ENCODE measurements at places on chromosomes 7 and 10.

DNA sequence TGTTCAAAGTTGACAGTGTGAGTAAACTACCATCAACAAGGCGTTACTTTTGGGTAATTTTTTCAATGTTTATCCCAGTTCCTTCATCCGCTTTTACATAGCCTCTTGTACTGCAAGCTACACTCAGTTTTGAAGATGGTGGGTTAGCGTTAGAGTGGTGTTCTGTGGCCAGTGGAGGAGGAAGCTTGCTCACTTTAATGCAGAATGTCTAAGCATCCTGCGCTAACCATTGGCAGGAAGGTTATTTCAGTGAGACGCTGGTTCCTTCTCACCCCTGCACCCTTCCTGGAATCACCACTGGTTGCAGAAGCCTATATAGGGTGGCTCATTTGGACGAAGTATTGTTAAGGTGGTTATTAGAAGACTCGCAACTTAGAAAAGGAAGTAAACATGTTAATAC, 159.1 kb downstream of the CELF2 start:
- DNase-seq = no peak

DNA sequence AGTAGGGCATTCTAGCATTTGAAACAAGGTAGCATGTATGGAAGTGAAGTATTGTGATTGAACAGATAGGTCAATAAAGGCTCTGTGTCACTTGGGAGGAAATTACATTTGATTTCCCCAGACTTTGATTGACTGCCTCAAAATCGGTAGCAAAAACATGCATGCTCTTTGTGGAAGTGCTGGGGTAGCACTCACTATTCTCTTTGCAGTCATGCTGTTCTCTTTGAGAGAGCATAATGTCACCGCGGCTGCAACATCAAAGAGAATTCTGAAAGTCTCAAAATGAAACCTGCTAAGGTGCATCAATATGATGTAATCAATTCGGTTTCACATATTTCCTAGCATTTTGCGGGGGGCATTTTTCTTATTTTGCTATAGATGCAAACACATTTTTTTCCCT, 64.2 kb downstream of the ARMC3 start:
- DNase-seq = peak; percentile 53

DNA sequence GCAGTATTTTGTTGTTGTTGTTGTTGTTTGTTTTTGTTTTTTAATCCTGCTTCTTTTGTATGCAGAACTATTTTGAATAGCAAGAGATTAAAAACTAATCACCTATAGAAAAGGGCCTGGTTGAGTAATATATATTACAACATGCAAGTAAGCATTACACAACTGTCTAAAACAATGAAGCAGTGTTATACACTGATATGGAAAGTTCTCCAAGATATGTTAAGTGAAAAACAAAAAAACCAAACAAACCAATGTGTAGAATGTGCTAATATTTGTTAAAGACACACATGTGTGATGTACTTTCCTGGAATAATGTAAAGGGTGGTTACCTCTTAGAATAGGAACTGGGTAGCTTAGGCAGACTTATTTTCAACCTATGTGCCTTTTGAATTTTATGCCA, 117.4 kb downstream of the ZNF365 start:
- DNase-seq = no peak

DNA sequence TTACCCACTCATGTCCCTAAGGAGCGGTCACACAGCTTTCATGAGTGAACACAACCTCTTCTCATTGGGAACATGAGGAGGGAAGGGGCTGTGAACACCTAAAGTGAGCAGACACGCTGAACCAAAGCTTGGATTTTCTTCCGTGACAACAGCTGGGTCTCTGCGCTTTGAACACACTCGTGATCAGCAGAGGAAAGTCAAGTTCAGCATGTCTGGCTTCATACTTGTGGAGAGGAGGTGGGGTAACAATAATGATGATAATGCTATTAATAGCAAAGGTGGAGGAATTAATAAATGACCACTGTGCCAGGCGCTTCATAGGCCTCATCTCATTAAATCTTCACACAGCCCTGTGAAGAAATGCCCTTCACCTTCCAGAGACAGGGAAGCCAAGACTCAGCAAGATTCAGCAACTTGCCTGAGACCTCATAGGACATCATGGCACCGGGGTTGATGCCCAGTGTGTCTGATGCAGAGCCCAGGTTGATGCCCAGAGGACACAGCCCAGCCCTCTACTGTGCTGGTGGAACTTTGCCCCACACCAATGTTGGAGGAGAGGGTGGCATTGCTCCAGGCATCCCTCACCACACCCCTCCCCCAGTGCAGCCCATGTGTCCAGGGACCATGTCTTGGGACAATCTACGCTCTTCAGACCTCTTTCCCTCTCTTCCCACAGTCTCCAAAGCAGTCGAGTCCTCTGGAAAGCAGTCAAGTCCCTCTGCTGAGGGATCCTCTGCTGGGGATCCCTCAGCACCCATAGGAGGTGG, 40.6 kb downstream of the GSDME start:
- DNase-seq = no peak

- DNase-seq = no peak
Measured at GRCh38 chr7:9097565-9098060, 664.2 kb downstream of the NXPH1 start.

DNA sequence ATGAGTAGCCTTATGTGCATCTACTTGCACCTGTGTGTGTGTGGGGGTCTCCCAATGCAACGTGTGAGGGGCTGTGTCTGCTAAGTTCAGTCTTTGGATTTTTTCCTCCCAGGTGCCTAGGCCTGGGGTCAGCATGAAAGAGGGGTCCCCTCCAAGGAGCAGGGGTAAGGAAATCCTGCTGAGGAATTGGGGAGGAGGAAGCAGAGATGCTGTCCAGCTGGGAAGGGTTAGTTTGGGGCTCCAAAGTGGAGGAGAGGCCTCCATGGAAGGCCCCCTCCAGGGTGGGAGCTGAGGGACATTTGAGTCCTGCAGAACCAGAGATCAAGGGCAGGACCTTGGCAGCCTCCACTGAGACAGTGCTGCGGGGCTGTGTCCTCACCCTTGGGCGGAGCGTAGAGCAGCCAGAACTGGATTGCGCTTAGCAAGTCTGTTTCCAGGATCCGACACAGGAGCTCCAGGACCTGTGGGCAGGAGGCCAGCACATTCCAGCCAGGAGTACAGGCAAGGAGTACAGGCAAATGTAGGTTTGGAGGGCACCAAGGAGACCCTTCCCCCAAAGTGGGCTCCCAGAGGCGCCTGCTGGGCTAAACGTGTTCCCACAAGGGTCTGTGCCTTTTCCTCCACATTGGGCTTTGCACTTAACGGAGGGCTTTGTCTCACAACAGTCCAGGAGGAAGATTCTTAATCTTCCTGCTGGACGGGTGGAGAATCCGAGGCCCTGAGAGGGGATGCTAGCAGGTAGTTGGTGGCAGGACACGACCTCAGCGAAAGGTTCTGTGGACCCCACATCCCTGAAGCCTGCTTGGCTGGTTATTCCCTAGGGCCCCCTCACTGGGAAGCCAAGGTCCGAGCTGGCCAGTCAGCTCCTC, 10.1 kb downstream of the TBATA start:
- DNase-seq = no peak

GRCh38 chr7:22223807-22224206, 133.1 kb downstream of the RAPGEF5 start:
- DNase-seq = no peak

- DNase-seq = no peak
Measured at GRCh38 chr7:990352-990932, 7.5 kb downstream of the CYP2W1 start.

DNA sequence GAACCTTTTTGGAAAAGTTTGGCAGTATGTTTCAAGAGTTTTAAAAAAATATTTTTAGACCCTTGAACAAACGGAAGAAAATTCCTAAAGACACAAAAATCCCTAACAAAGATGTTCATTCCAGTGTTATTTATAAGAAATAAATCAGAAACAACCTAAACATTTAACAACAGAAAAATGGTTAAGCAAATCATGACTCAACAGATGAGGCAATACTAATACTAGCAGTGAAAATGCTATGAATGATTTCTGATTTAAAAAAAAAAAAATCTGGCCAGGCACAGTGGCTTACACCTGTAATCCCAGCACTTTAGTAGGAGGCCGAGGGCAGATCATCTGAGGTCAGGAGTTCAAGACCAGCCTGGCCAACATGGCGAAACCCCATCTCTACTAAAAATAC, 61.0 kb downstream of the ARHGAP12 start:
- no peak for DNase-seq

- DNase-seq = no peak
Measured at GRCh38 chr10:95964756-95965155, 57.0 kb downstream of the CC2D2B start.

GRCh38 chr10:11146402-11147171, 128.9 kb downstream of the CELF2 start:
- no peak for DNase-seq

DNA sequence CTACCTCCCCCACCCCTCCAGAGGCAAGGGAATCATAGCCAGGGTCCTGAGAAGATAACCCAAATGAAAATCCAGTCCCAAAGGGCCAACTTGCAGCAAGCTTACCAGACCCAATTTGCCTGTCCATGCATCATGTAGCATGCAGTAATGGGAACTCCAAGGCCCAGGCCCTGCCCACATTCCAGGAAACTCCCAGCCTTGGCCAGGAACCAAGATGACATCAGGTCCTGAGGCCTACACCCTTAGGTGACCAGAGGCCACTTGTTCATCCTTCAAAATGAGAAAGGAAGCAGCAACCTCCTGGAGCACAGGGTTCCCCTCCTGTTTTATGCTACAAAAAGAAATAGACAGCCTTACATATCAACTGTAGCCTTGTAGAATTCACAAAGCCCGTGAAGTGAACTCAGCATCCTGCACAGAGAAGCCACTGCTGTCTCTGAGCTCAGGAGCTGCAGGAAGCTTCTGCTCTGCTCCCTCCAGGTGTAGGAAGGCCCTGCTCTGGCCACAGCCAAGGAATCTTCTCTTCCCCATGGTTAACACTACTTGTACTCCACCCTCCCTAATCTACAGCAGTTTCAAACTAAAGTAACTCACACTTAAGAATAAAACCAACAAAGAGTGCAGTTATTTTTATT, 30.3 kb upstream of the GRB10 start:
- DNase-seq = no peak

DNA sequence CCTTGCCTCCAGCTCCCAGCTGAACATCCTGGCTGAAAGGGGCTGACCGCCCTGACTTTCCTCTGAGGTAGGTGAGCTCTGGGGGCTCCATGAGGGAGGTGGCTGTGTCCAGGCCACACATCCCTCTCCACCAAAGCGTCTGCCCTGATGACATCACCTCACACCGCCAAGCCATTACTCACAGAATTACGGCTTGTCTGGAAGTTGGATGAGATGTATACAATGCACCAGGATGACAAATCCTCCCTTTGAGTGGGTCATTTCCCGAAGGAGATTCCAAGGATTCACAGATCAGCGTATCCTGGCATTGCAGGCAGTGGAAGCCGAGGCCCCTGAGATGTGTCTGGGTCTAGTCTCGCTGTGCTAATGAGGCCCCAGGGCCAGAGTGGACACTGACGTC, 15.1 kb upstream of the RET start:
- no peak for DNase-seq

GRCh38 chr7:24795407-24795767, 38.1 kb upstream of the GSDME start:
- no peak for DNase-seq

GRCh38 chr7:116999311-116999710, 46.0 kb downstream of the ST7 start:
- DNase-seq = no peak

DNA sequence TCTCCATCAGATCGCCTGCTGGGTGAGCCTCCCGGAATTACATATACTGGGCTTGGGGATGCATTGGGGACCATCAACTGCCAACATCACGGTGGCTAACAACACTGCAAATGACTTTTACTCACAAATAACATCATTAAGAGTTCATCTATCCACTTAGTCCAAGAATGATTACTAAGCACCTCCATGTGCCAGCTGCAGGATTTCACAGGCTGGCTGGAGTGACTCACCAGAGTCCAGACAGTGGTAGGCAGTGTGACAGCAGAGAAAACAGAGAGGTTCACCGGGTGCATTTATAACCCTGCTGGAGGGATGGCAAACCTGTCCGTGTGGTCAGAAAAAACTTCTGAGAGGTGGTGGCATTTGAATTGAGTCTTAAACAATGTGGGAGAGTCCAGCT, 3.2 kb upstream of the IGFBP3 start:
- no peak for DNase-seq

- no peak for DNase-seq
Measured at GRCh38 chr10:99466632-99467223, 36.3 kb upstream of the GOT1 start.

DNA sequence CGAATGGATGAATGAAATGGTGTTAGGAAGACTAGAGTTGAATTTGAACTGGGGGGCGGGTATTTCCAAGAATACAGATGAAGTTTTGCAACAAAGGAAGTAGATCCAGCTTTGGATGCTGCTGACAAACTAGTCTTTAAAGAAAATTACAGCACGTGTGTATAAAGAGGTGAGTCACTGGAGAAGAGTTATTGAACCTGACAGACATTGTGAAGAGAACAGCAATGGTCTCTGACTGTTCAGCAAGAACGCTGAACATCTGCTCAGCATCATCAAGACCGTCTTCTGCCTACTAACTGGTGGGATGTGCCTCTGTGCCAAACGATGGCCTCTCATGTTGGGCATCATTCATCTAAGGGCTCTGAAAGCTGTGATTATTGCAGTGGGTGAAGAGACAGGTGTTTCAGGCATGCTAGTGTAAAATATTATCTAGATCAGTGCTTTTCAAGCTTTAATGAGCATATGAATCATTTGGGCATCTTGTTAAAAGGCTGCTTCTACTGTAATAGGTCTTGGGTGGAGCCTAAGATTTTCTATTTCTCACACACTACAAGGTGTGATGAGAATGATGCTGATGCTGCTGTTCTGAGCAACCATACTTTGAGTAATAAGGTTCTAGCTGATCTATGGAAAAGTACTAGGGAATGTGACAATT, 291.3 kb downstream of the PTEN start:
- DNase-seq = no peak

DNA sequence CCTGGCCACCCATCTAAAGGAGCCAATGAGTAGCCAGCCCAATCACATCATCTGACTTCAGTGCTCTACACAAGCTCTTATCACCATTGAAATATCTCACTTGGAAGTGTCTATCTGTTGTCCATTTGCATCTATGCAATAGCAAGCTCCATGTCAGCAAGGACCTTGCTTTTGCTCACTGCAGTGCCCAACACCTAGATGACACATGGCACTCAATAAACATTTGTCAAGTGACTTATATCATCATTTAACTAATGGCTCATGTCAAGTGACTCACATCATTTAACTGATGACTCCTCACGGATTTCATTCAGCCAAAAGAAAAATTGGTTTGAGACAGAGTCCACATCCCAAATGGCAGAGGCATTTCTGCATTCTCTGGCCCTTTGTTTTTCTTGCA, 92.9 kb upstream of the ADAM12 start:
- no peak for DNase-seq

GRCh38 chr7:139782932-139783331, 5.1 kb upstream of the HIPK2 start:
- no peak for DNase-seq

DNA sequence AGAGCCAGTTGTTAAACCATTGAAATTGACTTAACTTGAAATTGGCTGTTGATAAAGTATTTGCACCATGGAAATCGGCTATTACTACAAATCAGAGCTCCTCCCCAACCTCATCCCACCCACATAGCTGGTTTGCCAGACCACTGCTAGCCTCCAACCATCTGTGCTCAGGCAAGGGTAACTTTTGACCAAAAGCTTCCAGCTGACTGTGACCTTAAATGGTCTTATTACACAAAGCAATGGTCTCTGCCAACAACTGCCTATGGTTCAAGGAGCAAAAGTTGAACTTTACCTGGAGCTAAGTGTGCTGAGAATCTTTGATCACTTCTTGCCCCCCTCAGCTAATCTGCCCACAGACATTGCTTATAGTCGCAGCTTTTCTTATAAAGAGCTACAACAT, 48.5 kb upstream of the ADRB1 start:
- no peak for DNase-seq

- peak; percentile 66 for DNase-seq
Measured at GRCh38 chr10:62038609-62039190, 137.2 kb downstream of the ARID5B start.
